ENCODE measurements at places on chromosomes 2 and 18.

GRCh38 chr2:114161371-114161770 lies 271.5 kb downstream of the ACTR3 start:
- no peak for DNase-seq

GRCh38 chr2:42519624-42520023 lies 25.8 kb upstream of the KCNG3 start:
- DNase-seq, result no peak

DNA sequence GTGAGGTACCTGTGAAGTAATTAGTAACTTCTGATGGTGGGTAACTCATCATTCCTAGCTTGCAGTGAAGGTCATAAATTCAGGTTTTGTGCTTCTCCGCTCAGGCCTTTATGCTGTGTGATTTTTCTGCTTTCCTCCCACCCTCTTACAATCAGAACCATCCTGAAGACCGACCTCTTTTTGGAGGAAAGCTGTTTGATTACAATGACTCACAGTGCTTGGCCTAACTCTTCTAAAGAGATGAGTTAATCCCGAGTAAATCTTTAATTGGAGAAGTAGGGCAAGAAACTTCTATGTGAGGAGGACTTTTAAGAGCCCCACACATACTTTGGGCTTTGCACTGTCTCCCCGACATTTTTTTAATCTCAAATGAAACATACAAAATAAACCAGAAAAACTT lies 53.1 kb downstream of the TTC27 start:
- no peak for DNase-seq

DNA sequence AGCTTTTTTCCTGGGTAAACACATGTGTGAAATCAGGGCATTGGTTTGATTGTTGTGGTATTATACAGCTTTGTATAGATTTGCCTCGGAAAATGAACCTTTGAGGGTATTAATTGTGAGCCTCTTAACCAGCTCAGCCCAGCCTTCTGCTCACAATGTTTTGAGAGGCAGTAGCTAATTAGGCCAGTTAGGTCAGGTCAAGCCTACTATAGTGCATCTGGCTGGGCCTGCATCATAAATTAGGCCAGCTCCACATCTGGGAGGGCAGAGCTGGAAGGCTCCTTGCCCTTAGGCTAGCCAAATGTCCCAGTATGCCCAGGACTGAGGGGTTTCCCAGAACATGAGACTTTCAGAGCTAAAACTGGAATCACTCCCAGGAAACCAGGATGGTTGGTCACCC lies 43.0 kb downstream of the LRATD1 start:
- no peak for DNase-seq

DNA sequence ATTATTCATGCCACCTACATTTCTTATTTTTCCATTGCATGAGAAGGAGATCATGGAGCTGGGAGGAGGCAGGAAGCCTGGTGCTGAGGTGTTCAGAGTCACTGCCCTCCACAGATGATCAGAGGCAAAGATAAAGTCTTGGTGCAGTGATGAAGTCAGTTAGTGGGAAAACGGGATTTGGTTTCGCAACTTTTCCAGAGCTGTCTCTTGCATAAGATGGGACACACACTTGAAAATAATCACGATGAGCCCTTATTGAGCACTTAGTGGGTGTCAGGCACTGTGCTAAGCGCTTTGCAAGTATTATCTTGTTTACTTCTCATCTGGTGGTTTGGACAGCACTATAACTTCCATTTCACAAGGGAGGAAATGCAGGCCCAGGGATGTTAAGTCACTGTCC lies 222.1 kb upstream of the SMAD2 start:
- no peak for DNase-seq

GRCh38 chr2:114005110-114005783 lies 115.4 kb downstream of the ACTR3 start:
- DNase-seq, result no peak

GRCh38 chr18:46338766-46339165 lies 234.6 kb downstream of the HAUS1 start:
- no peak for DNase-seq

DNA sequence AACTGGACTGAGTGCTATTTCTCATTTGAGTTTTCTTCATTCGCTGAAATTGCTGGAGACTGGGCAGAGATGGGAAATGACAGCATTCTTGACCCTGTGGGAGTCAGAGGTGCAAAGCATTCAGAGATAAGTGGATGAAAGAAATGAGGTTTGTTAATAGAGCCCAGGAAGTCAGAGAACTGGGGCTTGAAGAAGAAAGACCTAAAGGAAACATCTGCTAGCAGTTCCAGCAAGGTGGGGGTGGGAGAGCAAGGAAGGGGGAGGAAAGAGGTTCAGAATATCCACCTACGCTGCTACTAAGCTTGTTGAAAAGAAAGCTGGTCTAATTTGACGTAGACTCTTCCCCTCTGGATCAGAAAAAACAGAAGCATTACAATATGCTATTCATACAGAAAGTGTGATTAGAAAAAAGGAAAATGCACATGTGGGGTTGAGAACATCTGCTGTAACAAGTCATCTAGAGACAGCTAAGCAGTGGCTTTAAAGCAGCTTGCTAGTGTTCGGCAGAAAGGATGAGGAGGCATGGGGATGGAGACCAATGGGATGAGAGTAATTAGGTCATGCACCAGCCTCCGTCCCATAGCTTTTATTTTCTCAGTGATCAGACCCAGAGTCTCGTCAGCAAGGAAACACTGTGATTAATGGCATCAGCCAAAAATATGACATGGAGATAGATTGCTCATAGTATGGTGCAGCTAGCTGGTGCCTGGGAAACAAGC lies 29.7 kb downstream of the NAB1 start:
- DNase-seq, result no peak
